ENCODE measurements at places on chromosomes 7 and 10.
A peak's percentile ranks its signal among the peaks of the same experiment; 100 is the strongest.

GRCh38 chr10:102630663-102631062 is 13.6 kb upstream of the TRIM8 start:
- no peak for DNase-seq

DNA sequence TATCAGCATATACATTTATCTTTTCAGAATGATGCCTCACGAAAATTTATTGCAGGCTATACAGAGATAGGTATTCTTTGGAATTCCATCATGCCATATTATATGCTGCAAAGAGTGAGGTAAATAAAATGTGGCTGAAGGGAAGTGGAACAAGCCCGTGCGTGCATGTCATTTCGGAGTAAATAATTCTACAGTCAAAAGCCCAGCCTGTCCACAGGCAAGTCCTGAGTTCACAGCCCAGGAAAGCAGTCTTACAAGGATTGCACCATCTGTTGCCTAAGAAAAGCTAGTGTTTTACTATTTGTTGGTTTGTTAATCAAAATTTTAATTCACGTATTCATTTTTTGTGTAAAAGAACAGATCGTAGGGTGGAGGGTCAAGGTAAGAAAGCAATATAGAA is 292.4 kb upstream of the AKR1E2 start:
- no peak for DNase-seq

- no peak for DNase-seq
Observed at GRCh38 chr7:88331322-88331721, 24.6 kb upstream of the STEAP4 start.

DNA sequence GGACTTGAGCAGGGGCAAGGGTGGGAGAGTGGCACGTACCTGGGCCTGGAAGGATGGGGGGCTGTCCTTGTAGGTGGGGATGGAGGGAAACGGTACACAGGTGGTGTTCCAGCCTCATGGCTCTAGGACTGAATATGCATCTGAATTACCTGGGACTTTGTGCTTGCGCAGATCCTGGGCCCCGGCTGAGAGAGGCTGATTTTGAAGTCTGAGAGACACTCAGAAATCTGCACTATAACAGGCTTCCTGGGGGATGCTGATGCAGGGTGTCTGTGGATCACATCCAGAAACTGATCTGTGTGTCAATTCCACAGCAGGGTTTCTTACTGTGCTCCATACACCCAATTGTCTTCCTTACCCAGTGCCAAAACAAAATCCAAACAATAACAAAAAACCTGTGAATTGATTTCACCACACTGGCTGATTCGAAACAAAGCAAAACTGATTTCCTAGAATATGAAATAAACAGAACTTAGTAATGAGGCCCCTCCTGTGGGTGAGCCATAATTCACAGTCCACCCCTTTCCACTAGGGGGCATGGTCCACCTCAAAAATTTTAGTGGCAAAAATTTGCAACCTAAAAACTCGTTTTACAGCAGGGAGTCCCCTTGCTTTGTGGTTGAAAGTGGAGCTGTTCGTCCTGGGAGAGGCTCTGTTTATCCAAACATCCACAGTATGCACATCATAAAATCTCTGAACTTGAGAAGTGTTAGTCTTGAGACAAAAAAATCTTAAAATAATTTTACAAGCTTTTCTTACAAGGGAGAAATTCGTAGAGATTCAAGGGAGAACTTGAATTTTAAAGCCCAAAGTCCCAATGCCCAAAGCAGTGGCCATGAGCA is 32.0 kb upstream of the PLEKHA1 start:
- peak; percentile 64 for DNase-seq

DNA sequence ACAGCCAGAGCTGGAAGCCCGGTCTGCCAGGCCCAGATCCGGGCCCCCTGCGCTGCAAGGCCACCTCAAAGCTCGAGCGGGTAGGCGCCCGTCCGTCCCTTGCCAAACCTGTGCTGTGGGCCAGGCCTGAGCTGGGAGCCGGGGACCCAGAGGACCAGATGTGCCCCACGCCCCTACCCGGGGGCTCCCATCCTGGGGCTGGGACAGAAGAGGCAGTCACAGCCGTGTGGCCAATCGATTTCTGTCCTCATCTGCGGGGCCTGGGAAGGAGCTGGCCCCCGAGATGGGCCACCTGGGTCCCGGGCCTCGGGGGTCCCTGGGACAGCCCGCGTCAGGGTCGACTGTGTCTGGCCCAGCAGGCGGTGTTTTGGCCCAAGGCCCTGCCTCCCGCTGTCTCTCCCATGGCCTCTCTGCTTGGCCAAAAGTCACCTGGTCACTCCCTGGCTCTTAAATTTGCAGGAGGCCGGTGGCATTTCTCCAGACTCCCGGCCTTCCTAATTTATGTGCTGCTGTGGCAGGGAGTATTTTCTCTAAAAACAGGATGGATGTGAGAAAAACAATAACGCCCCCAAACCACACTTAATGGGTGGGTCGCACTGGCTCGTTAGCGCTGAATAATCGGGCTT is 63.8 kb downstream of the UNCX start:
- no peak for DNase-seq

- no peak for DNase-seq
Observed at GRCh38 chr10:130655313-130656186, 519.4 kb downstream of the GLRX3 start.

- no peak for DNase-seq
Observed at GRCh38 chr10:99233000-99233688, 2.5 kb downstream of the HPSE2 start.

- DNase-seq, result no peak
Observed at GRCh38 chr10:48535416-48536155, 69.3 kb downstream of the ARHGAP22 start.

DNA sequence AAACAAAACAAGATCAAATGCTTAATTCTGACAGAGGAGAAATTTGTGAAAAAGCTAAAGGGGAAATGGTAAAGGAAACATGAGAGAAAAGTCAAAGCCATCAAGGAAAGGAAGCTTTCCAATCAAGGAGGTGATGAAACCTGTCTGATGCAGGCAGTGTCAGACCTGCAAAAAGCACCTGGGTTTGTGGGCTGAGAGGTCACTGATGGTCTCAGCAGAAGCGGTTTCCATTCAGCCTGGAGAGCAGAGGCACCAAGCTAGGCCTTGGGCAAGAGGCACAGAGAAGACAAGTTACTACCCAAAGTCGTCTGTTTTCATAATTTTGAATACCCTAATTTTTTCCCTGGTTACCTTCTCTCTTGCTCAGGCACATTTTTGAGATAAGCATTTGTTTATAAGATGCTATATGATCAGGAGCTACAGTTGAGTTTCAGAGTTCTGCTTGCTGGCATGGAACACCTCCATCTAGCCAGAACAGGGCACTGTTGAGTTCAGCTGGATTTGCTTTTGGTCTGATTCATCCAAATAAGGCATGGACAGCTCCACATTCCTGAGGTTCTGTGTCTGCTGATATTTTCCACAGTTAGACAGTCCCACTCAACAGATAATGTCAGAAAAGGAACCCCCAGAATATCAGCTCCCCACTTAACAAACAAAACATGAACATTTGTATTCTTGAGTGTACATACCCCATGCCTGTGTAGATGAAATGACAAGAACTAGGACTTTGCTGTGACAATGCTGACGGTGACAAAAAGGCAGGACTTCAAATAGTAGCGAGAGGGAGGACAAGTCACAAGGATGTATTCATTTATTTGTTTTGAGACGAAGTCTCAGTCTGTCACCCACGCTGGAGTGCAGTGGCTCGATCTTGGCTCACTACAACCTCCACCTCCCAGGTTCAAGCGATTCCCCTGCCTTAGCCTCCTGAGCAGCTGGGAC is 4.9 kb upstream of the PPIA start:
- DNase-seq, result no peak

DNA sequence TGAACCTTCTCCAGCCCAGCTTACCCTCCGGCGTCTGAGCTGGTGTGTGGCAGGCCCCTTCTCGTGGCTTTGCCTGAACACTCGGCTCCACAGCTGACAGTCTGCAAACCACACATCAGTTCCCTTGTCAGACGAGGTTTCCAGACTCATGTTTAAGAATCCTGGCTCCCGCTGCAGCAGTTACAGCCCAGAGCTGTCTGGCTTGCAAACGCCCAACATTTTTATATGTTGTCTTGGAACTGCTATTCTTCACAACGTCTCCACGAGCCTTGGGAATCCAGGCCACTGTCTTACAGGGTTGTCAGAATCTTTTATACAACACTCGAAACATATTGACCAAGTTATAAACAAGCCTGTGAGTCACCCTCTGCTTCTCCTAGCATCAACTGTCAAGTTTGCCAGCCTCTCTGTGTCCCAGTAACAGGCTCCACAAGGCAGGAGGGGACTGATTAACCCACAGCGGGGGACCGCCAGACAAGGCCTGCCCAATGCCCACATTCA is 68.1 kb downstream of the TNS3 start:
- no peak for DNase-seq

- no peak for DNase-seq
Observed at GRCh38 chr7:9719721-9720120, 1254.0 kb upstream of the PHF14 start.

- DNase-seq, result no peak
Observed at GRCh38 chr7:26930201-26930600, 65.8 kb upstream of the SKAP2 start.

GRCh38 chr7:98643236-98643985 is 26.3 kb downstream of the NPTX2 start:
- DNase-seq, result no peak
